Breast epithelium (tissue), 4 donors: ENCODE measurements at places on chromosomes 11 and 22.

DNA sequence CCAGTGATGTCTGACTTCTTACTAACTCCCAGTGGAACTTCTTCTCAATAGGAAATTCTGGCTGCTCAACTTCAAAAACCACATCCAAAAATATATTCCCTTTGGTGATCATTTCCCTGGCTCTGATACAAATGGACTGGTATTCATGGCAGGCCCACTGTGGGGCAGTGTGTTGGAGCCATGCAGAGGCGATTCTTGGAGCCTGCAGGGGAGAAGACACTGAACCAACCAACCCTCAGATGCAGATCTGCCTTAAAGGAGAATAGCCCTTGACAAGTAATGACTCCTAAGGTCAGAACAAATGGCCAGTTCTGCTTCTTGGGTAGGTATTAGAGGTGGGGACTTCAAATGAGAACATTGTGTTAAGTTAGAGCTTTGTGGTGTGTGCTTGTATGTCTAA is 12.2 kb downstream of the OR4D9 start:
- DNase-seq = no peak

- DNase-seq = no peak
These were observed 19.4 kb downstream of the RSPH14 start for GRCh38 chr22:23122216-23122957.

DNA sequence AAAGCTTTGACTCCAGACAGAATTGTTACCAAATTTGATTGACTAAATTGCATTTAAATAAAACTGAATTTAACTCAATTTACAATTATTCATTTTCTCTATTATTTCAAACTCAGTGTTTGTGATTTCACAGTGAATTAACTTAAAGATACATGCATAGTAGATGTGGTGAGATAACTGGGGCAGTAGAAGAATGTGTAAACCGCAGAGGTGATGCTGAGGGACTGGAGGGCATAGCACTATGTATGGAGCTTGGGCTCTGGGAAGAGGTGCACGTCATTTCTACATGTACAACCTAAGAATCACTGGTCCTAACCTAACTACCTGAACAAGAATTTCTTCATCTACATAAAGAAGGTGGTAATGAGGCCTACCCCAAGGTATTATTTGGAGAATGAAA is 13.7 kb downstream of the OR5B17 start:
- DNase-seq = no peak

- no peak for DNase-seq
These were observed 11.8 kb downstream of the NAP1L4 start for GRCh38 chr11:2980168-2980840.

DNA sequence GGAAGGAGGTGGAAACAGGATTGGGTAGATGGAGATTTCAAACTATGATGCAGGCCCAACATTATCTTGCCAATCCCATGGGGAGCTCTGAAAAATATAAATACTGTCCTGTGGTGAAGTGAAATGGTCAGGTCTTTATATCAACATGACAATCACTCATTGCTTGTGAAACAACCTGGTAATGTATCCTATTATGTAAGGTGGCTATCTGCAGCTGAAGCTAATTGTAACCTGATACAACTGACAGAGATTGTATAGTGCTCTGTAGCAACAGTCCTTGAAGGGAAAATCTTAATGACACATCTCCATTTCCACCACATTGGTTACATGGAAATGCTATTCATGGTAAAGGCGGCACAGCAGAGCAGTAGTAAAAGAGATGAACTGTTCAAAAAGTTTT is 20.7 kb upstream of the CHORDC1 start:
- no peak for DNase-seq

DNA sequence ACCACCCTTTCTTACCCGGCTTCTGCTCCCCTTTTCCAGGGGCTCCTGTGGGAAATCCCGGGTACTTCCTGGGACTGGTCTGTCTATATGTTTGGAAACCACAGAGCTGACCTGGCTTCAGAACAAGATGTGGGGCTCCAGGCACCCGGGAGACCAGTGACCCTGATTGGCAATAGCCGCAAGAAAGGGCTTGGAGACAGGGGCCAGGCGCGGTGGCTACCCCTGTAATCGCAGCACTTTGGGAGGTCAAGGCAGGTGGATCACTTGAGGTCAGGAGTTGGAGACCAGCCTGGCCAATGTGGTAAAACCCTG is 3.2 kb upstream of the NEAT1 start:
- no peak for DNase-seq

DNA sequence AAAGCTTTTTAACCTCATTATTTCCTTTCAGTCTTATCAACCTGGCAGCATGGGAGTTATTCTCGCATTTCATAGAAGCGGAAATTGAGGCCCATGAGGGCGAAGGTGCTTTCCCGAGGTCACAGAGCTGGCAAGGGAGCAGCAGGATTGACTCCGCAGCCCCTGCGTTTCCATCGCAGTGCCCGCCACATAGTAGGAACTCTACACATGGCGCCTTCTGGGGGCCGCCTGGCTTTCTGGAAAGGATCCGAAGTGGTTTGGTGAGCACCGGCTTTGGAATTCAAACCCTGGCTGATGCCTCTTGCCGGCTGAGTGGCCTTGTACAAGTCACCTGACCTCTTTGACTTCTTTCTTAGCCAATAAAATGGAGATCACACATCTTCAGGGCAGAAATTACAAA is 93.4 kb downstream of the CEP164 start:
- no peak for DNase-seq

DNA sequence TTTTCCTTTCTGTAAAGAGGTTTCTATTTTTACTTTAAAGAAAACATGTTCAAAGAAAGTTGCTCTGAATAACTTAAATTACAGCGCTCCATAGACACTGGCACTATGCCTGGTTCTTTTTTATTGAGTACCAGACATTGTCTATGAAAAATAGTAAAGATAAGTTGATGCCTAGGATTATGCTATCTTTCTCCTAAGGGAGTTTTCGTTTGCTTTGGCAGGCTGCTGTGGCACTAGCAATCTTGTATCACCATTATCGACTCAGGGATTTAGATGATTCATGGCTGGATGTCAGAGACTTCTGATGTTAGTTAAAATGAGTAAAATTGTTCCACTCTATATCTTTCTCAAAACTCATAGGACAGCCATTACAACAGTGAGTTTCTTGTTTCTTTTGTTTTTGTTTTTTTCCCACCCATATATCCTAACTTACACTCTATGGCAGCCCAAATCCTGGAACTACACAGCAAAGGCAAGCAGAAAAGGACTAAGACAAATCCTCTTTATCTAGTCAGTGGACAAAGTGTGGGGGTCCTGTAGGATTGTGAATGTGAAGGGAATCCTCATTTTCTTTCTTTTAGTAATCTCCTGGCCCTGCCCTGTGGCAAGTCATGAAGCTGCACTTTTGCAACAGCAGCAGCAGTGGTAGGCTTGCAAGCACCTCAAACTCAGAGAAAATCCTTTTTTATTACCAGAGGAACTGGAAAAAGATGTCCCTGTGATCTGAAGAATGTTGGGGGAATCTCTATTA is 20.7 kb downstream of the SLN start:
- no peak for DNase-seq

DNA sequence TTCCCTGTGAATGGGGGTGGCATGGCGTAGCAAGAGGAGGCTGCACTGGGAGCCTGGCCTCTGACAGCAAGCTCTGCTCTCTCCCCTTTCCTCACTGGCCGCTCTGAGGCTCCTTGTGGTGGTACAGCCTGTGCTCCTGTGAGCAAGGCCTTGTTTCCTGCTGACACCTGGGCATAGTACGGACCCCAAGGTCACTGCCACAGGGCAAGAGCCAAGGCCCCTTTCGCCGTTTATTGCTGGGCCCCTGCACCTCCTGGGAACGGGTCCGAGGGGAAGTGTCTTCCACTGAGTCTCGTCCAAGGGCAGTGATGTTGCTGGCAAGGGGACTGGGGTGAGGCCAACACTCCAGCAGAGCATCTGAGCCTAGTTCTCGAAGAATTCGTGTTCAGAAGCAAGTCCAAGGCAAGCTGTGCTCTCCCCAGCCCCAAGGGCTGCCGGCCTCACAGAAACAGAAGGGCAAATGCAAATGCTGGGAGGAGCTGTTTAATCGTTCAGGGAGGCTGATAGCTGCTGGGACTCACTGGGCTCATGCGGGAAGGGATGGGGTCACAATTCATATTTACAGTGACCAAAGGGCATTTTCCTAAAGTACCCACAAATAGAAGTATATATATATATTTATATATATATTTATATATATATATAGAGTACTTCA is 15.9 kb upstream of the TTLL12 start:
- DNase-seq = no peak

GRCh38 chr11:22875869-22876473 is 15.7 kb upstream of the CCDC179 start:
- DNase-seq = no peak

DNA sequence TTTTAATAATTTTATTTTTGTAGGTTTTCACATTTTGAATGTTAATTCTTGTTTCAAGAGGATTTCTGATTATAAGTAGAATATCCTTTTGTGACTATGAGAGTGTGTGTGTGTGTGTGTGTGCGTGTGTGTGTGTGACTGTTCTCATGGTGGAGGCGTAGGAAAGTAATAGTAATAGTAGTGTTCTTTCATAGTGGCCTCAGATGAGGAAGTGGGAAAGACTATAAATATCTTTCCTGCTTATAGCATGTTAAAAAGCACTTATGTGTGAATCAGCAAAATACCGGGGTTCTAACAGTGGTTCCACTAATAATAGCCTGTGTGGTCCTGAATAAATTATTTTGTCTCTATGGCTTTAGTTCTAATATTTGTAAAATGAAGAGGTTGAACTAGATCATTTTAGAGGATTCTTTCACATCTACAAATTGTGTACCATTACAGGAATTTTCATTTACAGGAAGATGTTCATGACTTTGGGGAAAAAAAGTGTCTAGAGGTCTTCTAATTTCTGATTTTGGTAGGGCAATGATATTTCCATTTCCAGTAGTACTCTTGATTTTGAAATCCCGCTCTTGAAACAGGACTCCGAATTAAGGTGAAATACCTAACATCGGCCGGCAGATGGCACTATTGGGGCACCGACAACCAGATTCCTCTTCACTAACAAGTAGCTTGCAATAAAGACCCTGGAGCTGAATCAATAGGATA is 29.9 kb upstream of the OR10G7 start:
- peak; percentile 48 for DNase-seq

DNA sequence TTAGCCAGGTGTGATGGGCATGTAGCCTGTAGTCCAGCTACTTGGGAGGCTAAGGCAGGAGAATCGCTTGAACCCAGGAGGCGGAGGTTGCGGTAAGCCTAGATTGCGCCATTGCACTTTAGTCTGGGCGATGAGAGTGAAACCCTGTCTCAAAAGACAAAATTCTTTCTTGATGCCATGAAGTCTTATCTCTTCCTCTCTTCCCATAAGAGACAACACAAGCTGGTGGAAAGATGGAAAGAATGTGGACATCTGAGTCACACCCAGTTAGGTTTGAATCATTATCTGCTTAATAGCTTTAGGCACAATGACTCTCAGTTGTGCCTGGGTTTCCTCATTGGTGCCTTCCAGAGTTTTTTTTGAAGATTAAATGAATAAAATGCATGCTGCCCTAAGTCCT is 35.3 kb downstream of the KREMEN1 start:
- no peak for DNase-seq

GRCh38 chr11:207863-208180 is 314 bp downstream of the RIC8A start:
- DNase-seq = no peak

DNA sequence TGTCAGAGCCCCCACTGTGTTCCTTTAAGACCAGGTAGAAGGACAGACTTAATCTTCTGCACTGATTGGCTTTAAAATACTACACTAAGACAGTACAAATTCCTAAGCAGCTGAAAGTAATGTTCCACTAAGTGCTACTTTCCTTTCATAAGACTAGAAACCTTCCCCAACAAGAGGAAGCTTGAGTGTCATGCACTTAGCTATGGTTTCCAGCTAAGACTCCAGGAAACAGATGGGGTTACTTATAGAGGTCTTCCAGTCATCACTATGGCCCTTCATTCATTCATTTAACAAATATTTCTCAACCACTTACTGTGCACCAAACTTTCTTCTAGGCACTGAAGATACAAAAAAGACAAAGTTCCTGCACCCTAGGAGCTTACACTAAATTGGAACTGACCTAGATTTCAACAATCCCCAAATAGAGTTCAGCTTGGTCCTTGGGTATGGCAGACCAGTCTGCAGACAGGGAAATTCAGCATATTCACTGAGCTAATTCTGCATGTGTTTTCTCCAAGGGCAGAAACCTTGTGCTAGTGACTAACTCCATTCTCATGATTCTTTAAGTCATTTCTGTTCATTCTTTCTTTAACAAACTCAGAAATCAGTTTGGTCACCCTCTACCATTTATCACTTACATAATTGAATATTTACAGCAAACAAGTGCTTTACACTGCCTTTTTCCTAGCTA is 178.4 kb upstream of the MTNR1B start:
- DNase-seq = no peak

GRCh38 chr11:134045799-134046635 is 22.9 kb upstream of the JAM3 start:
- DNase-seq = no peak

- DNase-seq = peak; percentile 89
These were observed 51.8 kb downstream of the ARFGAP3 start for GRCh38 chr22:42805016-42805997.

- DNase-seq = no peak
These were observed 2.3 kb downstream of the F2 start for GRCh38 chr11:46721286-46721685.

GRCh38 chr11:16982809-16983208 is 31.4 kb downstream of the PLEKHA7 start:
- DNase-seq = no peak

GRCh38 chr22:17369439-17370025 is at the start of gene CECR2:
Gene CECR2, plus strand, starts transcription at chr22:17369460. Its CDS starts 324 bp downstream, at chr22:17369784.
- no peak for DNase-seq

DNA sequence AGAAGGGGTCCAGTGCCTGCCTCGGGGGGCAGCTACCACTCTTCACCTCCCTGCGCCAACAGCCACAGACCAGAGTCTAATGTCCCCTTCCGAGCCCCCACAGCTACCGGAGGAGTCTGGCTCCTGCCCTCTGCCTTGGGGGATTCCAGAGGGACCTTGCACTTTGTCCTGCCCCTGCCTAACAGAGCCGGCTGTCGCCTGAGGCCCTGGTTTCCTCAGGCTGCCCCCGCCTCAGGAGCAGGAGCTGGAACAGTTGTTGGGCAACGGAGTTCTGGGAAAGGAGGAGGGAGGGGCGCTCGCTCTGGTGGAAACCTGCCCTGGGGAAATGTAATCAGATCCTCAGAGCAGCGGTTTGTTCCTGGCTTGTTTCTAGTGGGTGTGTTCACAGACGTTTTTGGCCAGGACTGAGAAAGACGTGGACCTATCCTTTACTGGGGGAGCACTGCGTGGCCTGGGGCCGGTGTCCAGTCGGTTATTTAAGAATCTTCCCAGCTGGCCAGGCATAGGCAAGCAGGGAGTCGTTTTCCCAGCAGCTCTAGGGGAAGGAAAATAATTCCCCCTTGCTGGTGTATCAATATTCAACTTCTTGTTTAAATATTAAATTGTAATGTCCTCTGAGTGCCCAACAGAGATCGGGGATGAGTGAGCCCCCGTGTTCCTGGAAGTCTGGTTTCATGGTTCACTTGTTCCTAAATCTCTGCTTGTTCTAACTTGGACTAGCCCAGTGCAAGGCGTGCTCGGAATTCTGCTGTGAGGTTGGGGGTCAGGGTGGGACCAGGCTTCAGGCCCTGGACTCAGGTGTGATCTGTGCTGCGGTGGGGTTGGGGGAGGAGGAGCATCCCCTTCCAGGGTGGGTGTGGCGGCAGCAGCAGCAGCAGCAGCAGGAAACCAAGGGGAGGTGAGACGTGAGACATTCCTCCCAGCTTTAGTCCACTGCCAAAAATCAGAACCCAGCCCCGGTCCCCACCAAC is 32.1 kb downstream of the A4GALT start:
- peak; percentile 87 for DNase-seq
